ENCODE measurements at places on chromosomes 6 and 20. TPM values are rescaled to one million over a fixed set of nuclear protein-coding genes. Genes with fewer than 3 reads are reported as not detected.

ETV7 gene
- total RNA-seq: 3.3 TPM

SIGLEC1 gene
- not detected for total RNA-seq

TP53INP2 gene
- total RNA-seq: 28.1 TPM

ID1 gene
- 2.2 TPM for total RNA-seq

SLC22A3 gene
- total RNA-seq: 0.25 TPM

CGA gene
- not detected for total RNA-seq

CEP250 gene
- total RNA-seq: 67.7 TPM

CASS4 gene
- 13.7 TPM for total RNA-seq

MYBL2 gene
- 1.2 TPM for total RNA-seq

SLC4A11 gene
- total RNA-seq: 0.43 TPM

DEF6 gene
- 311 TPM for total RNA-seq

PRICKLE4 gene
- not detected for total RNA-seq

PTCRA gene
- total RNA-seq: not detected

MDFI gene
- total RNA-seq: not detected

DDO gene
- not detected for total RNA-seq

CAPN11 gene
- total RNA-seq: not detected

BHLHE23 gene
- total RNA-seq: not detected

MAS1L gene
- total RNA-seq: not detected

HRH3 gene
- not detected for total RNA-seq

CLIC5 gene
- 4.6 TPM for total RNA-seq

AFDN gene
- total RNA-seq: 10.6 TPM

MUC22 gene
- total RNA-seq: not detected

NELFCD gene
- total RNA-seq: 95.4 TPM

GMPR gene
- total RNA-seq: 0.26 TPM

PSORS1C1 gene
- total RNA-seq: not detected

KCNG1 gene
- total RNA-seq: 0.35 TPM

METTL24 gene
- total RNA-seq: 0.47 TPM

DLK2 gene
- total RNA-seq: 0.47 TPM

DXO gene
- 53.2 TPM for total RNA-seq

EYS gene
- total RNA-seq: not detected

TCP11 gene
- not detected for total RNA-seq

BNIP5 gene
- not detected for total RNA-seq

SLC22A16 gene
- not detected for total RNA-seq

POU3F2 gene
- not detected for total RNA-seq

ERVFRD-1 gene
- 0.10 TPM for total RNA-seq

NUP43 gene
- 46.0 TPM for total RNA-seq

KIAA0408 gene
- total RNA-seq: 2.3 TPM

Data from T-cell (primary cell).